ENCODE measurements at places on chromosomes 4 and X. TPM values are rescaled to one million over a fixed set of nuclear protein-coding genes. Genes with fewer than 3 reads are reported as not detected.

FAT4 gene
- 0.61 TPM for total RNA-seq

ZDHHC15 gene
- total RNA-seq, result 0.26 TPM

GDPD2 gene
- not detected for total RNA-seq

GAGE10 gene
- total RNA-seq, result not detected

SPIN2A gene
- 0.19 TPM for total RNA-seq

OFD1 gene
- 26.1 TPM for total RNA-seq

STAP1 gene
- total RNA-seq, result not detected

FSTL5 gene
- not detected for total RNA-seq

PRR32 gene
- not detected for total RNA-seq

SMIM10L2A gene
- 0.64 TPM for total RNA-seq

GRCh38 chrX:119479845-119480244, 11.6 kb downstream of the SLC25A5 start:
- no peak overlapping the region for H3K4me3 ChIP-seq
- DNase-seq, result no peak
- peak overlapping the region; percentile 76 for H3K27ac ChIP-seq
- peaks cover 76% of the 10 kb centered on the region for H3K4me1 ChIP-seq
- H3K27me3 ChIP-seq, result no peaks in the 10 kb centered on the region

DNA sequence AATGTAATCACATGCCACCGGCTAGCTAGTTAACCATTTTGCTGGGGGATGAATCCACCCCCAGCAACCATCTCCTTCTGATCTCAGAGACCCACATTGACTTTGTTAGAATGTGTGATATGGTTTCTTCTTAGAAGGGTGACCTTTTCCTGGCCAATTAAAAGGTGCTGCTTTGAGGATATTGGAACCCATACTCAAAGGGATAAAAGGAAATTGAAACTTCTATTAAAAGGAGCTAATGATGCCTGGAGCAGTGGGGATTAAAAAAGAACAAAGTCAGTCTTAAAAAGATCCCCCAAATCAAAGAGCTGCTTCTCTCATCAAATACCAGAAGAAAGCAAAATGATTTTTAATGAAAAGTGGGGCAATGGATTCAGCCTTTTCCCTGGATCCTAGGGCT, 214.1 kb downstream of the SHROOM3 start:
- H3K27ac ChIP-seq, result no peak overlapping the region
- H3K36me3 ChIP-seq, result no peaks in the 10 kb centered on the region
- H3K4me1 ChIP-seq, result no peaks in the 10 kb centered on the region

DNA sequence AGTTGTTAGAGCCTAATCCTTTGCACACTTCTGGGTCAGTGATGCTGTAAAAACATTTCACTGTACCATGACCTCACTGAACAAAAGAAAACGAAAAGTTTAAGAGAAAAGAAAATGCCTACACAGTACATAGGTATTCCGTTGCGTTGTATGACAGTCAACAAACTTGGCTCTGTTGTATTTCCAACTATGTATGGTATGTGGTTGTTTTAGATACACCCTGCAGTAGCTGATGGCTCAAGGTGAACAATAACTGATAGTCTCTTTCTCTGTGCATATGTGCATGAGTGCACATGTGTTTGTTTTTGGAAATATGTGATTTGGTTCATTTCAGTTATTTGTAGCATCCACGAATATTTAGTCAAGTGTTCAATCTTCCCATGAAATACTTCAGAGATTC, 176.0 kb downstream of the BMPR1B start:
- DNase-seq, result no peak
- H3K27ac ChIP-seq, result no peak overlapping the region
- no peak overlapping the region for H3K4me3 ChIP-seq
- H3K36me3 ChIP-seq, result no peaks in the 10 kb centered on the region

GRCh38 chr4:2949782-2950125, 13.5 kb downstream of the NOP14 start:
- H3K27me3 ChIP-seq, result no peaks in the 10 kb centered on the region
- H3K4me3 ChIP-seq, result no peak overlapping the region

DNA sequence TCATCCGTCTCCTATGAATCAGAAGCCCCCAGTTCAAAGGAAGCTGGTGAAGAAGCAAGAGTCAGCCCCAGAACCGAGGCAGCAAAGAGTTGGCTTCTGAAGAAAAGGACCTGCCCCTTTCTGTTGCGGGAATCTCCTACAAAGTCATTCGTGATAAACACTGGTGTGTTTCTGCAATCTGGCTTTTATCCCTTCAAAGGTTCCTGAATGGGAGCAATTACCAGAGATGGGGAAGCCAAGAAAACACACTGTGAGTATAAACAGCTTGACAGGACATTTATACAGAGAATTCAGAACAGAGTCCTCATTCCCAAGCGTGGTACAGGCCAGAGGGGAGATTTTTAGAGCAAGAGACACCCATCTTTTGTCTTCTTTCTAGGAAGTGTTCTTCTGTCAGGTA, 226.8 kb upstream of the LNX1 start:
- H3K36me3 ChIP-seq, result no peaks in the 10 kb centered on the region
- no peaks in the 10 kb centered on the region for H3K27me3 ChIP-seq
- no peak for DNase-seq
- H3K4me1 ChIP-seq, result no peaks in the 10 kb centered on the region

- no peak overlapping the region for H3K27ac ChIP-seq
- H3K27me3 ChIP-seq, result no peaks in the 10 kb centered on the region
- H3K36me3 ChIP-seq, result no peaks in the 10 kb centered on the region
- no peak for DNase-seq
- H3K4me1 ChIP-seq, result no peaks in the 10 kb centered on the region
These were observed 26.2 kb upstream of the ZBTB33 start for GRCh38 chrX:120224388-120224787.

DNA sequence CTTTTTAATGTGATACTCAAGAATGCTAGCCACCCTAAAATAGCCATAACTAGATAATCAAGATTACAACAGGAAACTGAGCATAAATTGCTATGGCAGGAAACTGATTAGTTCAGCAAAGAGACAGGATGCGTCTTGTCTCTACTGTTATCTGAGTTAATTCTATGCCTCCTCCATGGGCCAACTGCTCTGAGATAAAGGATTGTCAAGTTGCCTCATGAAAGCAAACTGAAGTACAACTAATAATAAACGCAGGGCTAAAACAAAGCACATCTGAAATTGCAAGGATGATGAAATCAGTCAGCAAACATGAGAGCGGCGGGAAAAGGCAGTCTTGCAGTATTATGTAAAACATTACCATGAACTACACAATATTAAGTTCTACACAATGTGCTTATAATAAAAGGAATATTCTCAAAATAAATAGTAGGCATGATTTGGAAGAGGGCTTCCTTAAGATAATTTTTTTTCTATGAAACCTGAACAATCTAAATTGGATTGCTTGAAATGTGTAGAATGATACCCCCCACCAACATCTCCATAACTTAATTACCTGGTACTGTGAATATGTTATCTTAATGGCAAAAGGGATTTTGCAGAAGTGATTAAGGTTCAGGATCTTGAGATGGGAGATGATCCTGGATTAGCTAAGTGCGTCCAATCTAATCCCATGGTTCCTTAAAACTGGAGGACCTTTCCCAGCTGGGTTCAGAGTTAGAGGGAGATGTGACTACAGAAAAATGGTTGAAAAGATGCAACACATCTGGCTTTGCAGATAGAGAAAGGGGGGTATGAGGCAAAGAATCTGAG, 65.9 kb downstream of the ANTXR2 start:
- no peak overlapping the region for H3K4me3 ChIP-seq
- no peak overlapping the region for H3K27ac ChIP-seq
- H3K4me1 ChIP-seq, result peaks cover 21% of the 10 kb centered on the region
